Stimulated activated CD8-positive, alpha-beta memory T cell treated with anti-CD3 and anti-CD28 coated beads, Interleukin-2, amount 100 ng/mL, for 1 hour (primary cell): ENCODE measurements at places on chromosomes 4 and X.

GRCh38 chrX:47607091-47607490 lies 12.6 kb downstream of the SYN1 start:
- DNase-seq = no peak

GRCh38 chr4:36508394-36508793 lies 227.0 kb downstream of the DTHD1 start:
- no peak for DNase-seq

DNA sequence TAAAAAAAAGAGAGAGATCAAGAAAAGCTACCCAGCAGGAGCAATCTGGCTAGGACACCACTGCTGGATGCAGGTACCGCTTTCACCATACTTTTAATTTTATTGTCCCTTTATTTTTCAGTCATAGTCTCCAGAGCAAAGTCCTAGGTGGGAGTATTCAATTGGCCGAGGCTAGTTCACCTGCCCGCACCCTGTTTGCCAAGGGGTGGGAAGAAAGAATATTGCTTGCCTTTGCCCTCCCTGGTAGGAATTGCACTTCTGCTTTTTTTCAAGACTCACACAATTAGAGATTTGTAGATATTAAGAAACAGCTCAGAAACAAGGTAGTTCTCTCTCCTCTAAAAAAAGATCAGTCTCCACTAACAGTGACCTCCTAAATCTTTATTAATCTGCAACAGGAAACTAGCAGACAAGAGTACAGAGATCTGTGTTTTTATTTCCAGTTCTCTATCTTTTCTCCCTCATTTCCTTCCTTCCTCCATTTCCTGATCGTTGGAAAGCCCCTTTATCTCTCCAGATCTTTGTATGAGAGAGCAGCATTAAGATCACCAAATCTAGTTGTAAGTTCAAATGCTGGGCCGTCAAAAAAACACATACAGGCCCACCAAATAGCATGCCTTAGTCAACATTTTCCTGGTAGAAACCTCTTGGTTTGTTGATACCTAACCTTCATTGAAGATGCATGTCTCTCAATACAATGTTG lies 9.4 kb upstream of the RPGR start:
- no peak for DNase-seq

- no peak for DNase-seq
Measured at GRCh38 chr4:878796-879728, 53.1 kb downstream of the GAK start.

DNA sequence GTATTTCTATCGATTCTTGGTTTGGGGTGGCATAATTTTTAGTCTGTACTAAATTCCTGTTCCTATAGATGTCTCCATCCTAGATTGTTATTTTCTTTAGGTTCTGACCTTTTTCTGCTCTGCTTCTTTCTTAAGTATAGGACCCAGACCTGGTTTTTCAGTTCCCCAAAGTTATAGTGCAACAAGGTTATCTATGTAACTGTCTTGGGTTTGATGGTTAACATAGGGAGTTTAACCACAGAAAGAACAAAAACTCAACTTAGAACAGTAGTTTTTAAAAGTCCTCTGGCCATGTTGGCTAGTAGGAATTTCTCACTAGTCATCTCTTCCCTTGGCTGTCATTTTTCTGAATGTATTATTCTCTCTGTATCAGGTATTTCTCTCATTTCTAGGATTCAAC lies 38.8 kb upstream of the MAD2L1 start:
- no peak for DNase-seq

DNA sequence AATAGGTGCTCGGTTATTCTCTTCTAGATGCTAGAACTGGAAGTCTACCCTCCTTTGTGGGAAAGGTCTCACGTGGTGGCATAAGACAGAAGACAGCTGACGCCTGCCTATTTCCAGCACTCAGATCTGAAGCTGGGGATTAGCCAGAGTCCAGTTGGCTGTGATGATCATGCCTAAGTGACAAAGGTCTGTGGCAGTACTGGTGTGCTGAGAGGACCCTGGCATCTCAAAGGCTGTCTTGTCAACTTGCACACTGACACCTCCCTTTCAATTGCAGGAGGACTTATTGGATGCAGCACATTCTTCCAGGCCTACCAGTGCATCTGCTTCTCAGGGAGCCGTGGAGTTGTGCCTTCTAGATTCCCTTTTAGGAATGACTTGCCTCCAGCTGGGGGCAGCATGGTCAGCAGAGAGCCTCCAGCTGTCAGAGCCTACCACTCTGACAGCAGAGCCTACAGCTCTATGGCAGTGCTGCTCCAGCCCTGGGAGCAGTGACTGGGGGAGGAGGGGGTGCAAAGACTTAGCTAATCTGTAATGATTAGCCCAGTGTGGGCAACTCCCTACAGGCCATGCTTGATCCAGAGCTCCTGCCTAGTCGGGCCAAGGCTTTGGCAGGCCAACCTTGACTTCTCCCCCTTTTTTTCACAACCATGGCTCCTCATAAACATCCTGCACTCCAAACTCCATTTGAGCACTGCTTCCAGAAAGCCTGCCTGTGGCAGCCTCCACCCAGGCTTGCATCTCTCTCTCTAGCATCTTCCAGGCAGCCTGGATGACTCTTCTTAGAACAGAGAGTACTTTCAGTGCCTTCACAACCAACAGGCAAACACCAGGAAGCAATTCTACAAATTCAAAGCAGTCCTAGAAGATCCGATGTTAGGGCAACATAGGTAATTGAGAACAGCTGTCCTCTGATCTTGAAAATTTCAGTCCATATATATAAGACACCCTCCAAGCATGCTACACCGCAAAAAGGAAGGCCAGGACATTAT lies 13.8 kb upstream of the FGFBP2 start:
- DNase-seq = no peak

DNA sequence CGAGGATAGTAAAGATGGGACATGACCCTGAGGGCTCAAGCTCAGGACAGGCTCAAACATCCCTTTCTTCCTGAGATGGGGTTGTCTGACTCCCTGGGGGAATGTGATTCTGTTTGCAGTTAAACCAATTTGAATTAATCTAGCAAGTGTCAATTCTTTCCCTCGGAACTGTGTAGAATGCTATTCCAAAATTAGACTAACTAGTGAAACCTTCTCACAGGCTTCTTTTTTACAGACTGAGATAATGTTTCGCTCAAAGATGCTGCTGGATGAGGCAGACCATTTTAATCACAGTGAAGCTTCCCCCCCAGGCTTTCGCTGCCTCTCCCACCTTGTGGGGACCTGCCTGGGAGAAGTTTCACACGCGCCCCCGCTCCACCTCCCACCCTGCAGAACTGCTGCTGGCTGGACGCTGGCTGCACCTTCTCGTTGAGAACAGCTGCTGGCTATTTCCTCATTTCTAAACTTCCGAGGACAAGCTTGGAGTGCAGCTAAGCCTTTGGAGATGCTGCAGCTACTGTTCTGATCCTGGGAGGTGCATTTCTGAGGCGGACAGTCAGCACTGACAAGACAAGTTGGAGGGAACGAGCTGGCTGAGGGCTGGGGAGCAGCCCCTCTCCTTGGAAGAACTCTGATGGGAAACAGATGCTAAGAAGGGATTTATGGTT lies 297.8 kb downstream of the RAPGEF2 start:
- DNase-seq = no peak

GRCh38 chr4:6495296-6495590 lies 22.8 kb upstream of the PPP2R2C start:
- no peak for DNase-seq

- no peak for DNase-seq
Measured at GRCh38 chrX:19659929-19660328, 144.6 kb upstream of the MAP3K15 start.
